Fibroblast of skin of right biceps (primary cell): ENCODE measurements at places on chromosomes 12 and 14.

GRCh38 chr14:90495357-90496276 is 98.8 kb downstream of the CALM1 start:
- peak; percentile 68 for DNase-seq

- DNase-seq = peak; percentile 78
These were observed 543 bp upstream of the GLIPR1 start for GRCh38 chr12:75479963-75480461.

DNA sequence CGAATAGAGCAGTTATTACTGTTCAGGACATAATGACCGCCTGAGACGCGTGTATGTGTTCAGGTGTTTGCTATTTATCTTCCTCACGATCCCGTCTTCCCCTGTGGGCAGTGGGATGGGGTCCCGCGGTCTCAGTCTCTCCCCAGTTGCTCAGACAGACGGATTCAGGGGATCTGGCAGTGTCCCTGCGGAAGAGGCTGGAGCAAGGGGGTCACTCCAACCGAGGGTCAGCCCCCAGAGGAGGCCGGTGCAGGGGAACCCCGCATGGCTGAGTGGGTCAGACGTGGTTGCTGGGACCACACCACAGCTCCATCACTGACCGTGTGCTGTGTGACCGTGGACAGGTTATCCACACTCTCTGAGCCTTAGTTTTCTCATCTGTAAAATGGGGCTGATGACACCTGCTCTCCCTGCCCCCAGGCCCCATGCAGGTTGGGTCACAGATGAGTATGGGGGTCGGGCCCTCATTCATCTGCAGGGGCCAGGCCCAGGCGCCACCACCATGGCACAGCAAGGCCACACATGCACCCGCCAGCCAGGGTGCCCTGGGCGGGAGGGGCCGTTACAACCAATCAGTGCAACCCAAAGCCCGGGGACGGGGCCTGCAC is 5.2 kb downstream of the MMP17 start:
- no peak for DNase-seq

DNA sequence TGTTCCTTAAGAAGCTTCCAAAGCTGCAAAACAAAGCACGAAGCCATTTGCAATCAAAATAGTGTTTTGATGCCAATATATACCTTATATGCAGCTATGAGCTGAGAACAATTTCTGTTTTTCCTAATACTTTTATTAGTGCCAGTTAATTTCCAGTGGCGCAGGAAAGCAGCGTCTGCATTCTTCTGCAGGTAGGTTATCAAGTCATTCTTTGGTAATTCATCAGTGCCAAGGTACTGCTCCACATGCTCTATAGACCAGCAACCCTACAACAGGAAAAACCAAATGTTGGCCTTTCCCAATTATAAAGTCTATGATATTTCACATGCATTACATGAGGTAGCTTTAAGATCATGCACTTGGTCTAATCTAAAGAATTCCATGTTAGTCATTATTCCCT is 87.6 kb upstream of the STRN3 start:
- no peak for DNase-seq

GRCh38 chr14:62179367-62180018 is 417.3 kb downstream of the SNAPC1 start:
- peak; percentile 77 for DNase-seq

DNA sequence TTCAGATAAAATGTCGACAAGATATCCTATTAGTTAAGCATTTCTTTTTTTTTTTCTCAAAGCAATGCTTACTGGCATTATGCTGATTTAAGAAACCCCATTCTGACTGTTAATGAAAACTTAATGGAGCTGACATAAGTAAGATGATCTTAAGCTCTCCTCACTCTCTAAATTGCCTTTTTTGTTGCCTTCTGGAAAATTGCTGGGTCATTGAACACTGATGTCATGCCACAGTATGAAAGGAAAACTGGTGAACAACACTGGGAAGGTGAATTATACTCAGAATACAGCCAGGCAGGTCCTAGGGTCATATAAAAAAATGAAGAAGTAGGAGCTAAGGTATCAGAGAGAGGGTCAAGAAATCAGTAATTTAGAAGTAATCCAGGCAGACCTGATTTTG is 179.9 kb downstream of the BTG1 start:
- DNase-seq = no peak

- DNase-seq = no peak
These were observed 386 bp downstream of the DGKA start for GRCh38 chr12:55931317-55931779.

DNA sequence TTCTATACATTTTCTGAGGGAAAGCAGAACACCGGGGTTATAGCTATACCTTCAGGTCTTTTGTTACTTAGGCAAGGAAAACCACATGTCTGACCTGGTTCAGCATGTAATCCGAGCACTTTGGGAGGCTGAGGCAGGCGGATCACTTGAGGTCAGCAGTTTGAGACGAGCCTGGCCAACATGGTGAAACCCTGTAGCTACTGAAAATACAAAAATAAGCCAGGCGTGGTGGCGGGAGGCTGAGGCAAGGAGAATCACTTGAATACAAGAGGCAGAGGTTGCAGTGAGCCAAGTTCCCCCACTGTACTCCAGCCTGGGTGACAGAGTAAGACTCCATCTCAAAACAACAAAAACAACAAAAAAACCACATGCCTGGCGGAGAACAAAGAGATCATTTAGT is 177.6 kb downstream of the ACSS3 start:
- no peak for DNase-seq
